Dermis lymphatic vessel endothelial cell (primary cell): ENCODE measurements at places on chromosomes 16 and 17. TPM values are rescaled to one million over a fixed set of nuclear protein-coding genes. Genes with fewer than 3 reads are reported as not detected.

Gene ZNF213
- 2.7 and 4.3 TPM in 2 replicates for total RNA-seq

Gene ATAD5
- total RNA-seq = 1.1 and 1.2 TPM in 2 replicates

Gene NDRG4
- 108 and 126 TPM in 2 replicates for total RNA-seq

Gene TP53I13
- total RNA-seq = 18.7 and 19.2 TPM in 2 replicates

Gene AKAP1
- total RNA-seq = 19.9 and 23.5 TPM in 2 replicates

Gene C17orf50
- not detected in 2 replicates for total RNA-seq

Gene MAPT
- total RNA-seq = under 0.01 TPM in 2 replicates

Gene RARA
- total RNA-seq = 6.0 and 8.8 TPM in 2 replicates

Gene PSMD7
- total RNA-seq = 67.9 and 71.8 TPM in 2 replicates

Gene KCNH6
- under 0.01 TPM in 1 of 2 replicates, not detected in the other for total RNA-seq

Gene HS3ST4
- total RNA-seq = not detected in 2 replicates

Gene OGFOD1
- 42.3 and 73.3 TPM in 2 replicates for total RNA-seq

Gene KCNJ2
- 0.34 and 0.43 TPM in 2 replicates for total RNA-seq

Gene IRX6
- not detected in 2 replicates for total RNA-seq

Gene CD300E
- not detected in 2 replicates for total RNA-seq

Gene LPCAT2
- 5.1 and 5.4 TPM in 2 replicates for total RNA-seq

Gene GPRC5B
- total RNA-seq = 37.6 and 55.0 TPM in 2 replicates

Gene SLC25A11
- 45.4 and 50.1 TPM in 2 replicates for total RNA-seq

Gene ITPRIPL2
- 28.7 and 32.4 TPM in 2 replicates for total RNA-seq

Gene MYO15A
- total RNA-seq = 0.17 and 0.33 TPM in 2 replicates

Gene POLG2
- 6.6 and 7.9 TPM in 2 replicates for total RNA-seq

Gene P3H4
- total RNA-seq = 45.5 and 51.5 TPM in 2 replicates

Gene CCL17
- not detected in 2 replicates for total RNA-seq

Gene MYCBPAP
- total RNA-seq = 0.11 and 0.77 TPM in 2 replicates

Gene TMC7
- 3.4 and 3.7 TPM in 2 replicates for total RNA-seq

Gene SNF8
- total RNA-seq = 87.0 and 95.8 TPM in 2 replicates

Gene KRTAP3-2
- not detected in 2 replicates for total RNA-seq

Gene FBXW10
- total RNA-seq = under 0.01 TPM in 2 replicates

Gene TBC1D3I
- total RNA-seq = 0.11 TPM in 1 of 2 replicates, not detected in the other

Gene CPNE7
- 0.17 and 0.65 TPM in 2 replicates for total RNA-seq

Gene TBC1D26
- total RNA-seq = under 0.01 TPM in 1 of 2 replicates, not detected in the other

Gene TBC1D3
- not detected in 2 replicates for total RNA-seq

Gene KRTAP2-1
- total RNA-seq = not detected in 2 replicates
